NCI-H1105 (cell line): ENCODE measurements at places on chromosomes 12 and 14.
A peak's percentile ranks its signal among the peaks of the same experiment; 100 is the strongest.

- DNase-seq, result no peak
These were observed 1395.1 kb downstream of the LRFN5 start for GRCh38 chr14:43001731-43002130.

- DNase-seq, result no peak
These were observed 236.9 kb upstream of the PLEKHG7 start for GRCh38 chr12:92465786-92466295.

- DNase-seq, result no peak
These were observed 233.6 kb upstream of the E2F7 start for GRCh38 chr12:77299001-77299400.

DNA sequence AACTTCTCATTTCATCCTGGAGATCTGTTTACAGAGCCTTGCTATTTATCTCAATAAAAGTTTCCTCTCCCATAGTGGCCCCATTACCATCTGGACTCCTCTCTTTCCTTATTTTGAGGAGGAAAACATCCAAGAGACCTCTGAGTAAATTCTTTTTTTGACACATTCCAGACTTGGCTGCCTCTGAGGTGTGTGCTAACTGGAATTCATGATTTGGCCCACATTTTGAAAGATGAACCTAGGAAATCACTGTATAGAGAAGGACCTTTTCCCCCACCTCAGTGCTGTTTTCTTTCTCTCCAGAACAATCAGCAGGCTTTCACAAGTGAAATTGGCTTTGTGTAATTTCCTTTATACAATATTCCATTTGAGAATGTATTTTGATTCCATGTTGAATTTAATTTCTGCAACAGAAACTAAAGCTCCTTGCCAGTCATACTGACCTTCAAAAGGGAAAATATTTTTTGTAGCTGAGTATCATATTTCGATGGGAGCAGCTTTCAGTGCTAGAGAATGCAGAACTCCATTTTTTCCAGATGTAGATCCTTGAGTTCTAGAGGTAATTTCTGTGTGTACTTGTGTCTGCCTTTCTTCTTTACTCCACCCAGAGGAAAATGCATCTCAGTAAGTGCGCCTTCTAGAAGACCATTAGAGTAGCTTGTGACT, 244.9 kb upstream of the RGS6 start:
- no peak for DNase-seq

DNA sequence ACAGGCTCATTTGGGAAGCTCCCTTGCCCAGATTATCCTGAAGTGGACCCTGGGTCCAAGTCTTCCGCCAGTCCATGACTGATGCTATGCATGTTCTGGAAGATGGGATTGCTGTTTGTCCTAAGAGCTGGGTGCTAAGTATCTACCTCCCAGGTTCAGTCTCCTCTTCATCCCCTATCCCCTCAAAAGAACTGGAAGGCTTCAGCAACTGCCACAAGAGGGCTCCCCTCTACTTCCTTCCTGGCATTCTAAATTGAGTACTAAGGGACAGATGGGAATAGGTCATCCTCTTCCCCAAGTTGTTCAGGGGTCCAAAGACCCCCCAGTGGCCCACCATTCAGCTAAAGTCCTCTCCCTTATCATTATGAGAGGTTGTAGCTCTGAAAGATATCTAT, 9.0 kb upstream of the FKBP11 start:
- no peak for DNase-seq

DNA sequence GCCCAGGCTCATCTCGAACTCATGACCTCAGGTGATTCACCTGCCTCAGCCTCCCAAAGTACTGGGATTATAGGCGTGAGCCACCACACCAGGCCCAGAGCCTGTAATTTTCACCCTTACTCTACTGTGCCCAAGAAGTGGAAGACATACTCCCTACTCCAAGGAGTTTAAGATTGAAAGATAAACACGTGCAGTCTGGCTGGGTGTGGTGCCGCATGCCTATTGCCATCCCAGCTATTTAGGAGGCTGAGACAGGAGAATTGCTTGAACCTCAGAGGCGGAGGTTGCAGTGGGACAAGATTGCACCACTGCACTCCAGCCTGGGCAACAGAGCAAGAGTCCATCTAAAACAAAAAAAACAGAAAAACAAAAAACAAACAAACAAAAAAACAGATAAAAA, 90.0 kb downstream of the NINJ2 start:
- no peak for DNase-seq

- peak; percentile 86 for DNase-seq
These were observed 118.9 kb downstream of the VEZT start for GRCh38 chr12:95336387-95337067.

GRCh38 chr14:87864356-87865270, 128.4 kb downstream of the GALC start:
- DNase-seq, result no peak

DNA sequence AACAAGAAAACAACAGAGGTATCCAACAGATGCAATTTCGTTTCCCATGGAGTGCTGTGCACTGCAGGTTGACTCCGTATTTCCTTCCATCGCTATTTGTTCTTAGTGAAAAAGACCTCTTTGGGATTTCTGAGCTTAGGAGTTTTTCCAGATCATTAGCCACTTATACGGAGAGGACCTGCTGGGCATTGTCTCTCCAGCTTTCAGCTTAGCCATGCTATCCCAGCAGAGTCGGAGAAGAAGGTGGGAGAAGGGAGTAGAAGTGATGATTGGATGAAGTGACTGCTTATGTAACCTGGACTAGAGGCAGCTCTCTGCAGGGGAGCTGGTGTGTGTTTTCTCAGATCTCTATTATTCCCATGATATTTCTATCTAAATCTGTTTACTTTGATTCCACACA, 737.7 kb downstream of the DIO2 start:
- no peak for DNase-seq

DNA sequence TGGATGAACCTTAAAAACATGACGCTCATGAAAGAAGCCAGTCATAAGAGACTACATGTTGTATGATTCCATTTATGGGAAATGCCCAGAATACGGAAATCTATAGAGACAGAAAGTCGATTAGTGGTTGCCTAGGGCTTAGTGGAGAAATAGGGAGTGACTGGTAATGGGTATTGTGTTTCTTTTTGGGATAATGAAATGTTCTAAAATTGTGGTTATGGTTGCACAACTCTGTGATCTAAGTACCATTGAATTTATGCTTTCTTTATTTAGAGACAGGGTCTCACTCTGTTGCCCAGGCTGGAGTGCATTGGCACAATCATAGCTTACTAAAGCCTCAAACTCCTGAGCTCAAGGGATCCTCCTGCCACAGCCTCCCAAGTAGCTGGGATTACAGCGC, 8.0 kb downstream of the RBMS2 start:
- DNase-seq, result no peak

DNA sequence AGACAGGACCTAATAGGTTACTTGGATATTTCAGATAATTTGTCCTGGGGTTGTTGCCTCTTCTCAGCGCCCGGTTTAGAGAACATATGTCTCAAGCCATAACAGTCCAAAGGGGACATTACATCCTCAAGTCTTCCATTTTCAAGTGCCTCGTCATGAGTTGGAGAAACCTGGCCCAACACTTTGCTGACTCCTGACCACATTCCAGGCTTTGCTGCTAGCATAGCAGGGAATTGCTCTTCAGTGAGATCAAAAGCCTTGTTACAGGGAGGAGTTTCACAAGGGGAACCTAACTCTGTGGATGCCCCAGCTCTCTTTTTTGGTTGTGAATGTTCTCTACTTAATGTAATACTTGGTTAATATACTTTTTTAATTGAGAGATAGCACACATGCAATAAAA, 8.2 kb upstream of the MMP19 start:
- DNase-seq, result no peak

GRCh38 chr14:75794615-75795038, 133.6 kb downstream of the TTLL5 start:
- no peak for DNase-seq

- DNase-seq, result peak; percentile 64
These were observed 124.7 kb upstream of the SSTR1 start for GRCh38 chr14:38083039-38083438.

DNA sequence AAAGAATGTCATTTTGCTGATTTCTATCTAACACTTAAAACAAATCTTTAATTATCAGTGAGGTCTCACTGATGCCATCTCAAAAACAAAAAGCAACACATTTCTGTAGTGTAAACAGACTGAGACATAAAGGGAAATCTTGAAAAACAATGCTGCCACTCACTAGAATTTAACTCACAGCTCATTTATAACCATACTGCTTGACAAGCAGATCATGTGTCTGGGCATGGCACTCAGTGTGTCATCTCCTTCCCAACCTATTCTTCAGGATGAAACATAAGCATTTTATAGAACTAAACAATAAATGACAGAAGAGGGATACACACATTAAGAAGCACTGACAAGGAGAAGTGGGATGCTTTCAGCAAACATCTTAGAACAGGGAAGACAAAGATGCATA, 22.4 kb downstream of the ATF7 start:
- DNase-seq, result no peak

DNA sequence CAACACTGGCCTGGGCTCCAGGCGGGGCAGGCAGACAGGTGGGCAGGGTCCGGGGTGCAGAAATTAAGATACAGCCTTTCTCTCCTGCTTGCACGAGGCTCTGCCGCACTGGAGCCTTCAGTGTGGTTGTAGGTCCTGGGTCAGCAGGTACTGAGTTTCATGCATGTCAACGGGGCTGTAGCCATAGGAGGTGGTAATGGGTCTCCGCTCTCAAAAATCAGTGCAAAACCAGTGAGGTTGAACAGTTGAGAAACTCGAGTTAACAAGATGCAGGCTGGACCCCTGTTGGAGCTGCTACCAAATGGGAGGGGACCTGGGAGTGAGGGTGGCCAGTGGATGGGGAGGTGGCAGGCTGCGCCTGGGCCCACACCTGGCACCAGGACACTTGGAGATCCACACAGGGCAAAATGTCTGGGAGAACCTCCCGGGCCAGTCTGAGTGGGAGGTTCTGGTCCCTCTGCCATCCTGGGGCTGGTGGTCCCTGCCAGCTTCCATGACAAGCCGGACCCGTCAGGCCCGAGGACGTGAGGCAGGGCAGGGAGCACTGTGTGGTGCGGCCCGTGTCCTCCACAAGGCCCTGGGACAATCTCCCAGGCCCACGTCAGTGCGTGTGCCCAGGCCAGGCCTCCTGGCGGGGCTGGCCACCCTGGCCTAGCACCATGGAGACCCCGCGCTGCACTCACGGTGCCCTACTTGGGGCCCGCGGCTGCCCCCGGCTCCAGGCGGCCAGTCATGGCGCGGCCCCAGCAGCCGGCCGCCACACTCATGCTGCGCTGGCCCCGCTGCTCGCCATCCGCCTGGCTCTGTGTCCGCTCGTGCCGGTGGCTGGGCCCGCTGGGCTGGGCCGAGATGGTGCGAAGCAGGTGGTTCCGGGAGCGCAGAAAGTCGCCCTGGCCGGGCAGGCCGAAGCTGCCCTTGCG, 5.1 kb downstream of the ARL6IP4 start:
- DNase-seq, result no peak

DNA sequence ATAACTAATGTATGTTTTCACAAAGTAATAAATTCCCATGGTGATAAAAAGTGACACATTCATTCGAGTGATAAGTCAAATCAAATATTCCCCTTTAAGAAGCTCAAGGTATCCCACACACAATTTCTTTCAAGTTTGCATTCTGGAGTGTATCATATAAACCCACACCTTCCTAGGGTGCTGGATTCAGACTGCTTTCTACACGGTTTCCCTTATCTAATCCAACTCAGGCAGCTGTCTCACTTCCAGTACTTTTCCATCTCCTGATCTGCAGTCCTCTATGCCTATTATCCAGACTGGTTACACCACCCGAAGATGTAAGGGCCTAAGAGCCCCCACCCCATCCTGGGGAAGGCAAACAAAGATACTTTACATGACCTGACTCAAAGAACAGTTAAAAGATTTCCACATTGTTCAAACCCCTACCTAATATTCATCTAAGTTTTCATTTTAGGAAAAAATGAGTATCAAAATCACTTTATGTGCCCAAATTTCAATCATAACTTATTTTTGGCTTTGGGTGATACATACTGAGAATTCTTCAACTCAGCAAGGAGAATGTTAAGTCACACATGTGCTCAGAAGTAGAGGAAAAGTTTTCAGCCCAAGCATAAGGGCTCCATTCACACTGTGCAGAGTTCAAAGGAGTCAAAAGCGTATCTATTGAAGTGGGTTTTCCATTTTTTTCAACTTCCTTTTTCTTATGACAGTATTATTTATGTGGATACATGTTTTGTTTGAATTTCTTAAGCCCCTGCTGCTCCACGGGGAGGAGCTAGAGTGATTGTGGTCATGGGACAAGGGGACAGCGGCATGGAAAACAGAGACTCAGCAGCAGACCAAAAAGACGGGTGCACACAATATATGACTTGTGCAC, 41.8 kb downstream of the CORO1C start:
- DNase-seq, result no peak
